ENCODE measurements at places on chromosomes 2 and 18.

GRCh38 chr2:45040786-45041185 lies 31.5 kb upstream of the SIX2 start:
- no peak for DNase-seq

DNA sequence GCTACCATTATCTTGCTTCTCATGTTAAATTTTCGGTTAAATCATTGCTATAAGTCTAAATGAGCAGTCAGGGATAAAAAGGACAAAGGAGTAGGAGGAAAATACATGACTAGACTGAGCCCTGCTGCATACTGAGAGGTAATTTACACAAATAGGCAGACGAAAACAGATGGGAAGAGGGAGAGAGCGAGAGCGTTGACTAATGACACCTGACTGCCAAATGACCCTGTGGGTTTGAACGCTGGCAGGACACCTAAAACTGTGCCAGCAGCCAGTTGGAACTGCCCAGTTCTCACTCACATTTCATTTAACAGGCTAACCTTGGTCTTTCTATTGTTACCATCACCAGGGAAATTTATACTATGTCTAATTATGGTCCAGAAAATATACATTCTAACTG lies 978.2 kb downstream of the CPS1 start:
- DNase-seq, result no peak

GRCh38 chr18:12435867-12436266 lies 28.1 kb downstream of the PRELID3A start:
- no peak for DNase-seq

GRCh38 chr2:217449444-217449843 lies 553.4 kb downstream of the TNS1 start:
- no peak for DNase-seq

DNA sequence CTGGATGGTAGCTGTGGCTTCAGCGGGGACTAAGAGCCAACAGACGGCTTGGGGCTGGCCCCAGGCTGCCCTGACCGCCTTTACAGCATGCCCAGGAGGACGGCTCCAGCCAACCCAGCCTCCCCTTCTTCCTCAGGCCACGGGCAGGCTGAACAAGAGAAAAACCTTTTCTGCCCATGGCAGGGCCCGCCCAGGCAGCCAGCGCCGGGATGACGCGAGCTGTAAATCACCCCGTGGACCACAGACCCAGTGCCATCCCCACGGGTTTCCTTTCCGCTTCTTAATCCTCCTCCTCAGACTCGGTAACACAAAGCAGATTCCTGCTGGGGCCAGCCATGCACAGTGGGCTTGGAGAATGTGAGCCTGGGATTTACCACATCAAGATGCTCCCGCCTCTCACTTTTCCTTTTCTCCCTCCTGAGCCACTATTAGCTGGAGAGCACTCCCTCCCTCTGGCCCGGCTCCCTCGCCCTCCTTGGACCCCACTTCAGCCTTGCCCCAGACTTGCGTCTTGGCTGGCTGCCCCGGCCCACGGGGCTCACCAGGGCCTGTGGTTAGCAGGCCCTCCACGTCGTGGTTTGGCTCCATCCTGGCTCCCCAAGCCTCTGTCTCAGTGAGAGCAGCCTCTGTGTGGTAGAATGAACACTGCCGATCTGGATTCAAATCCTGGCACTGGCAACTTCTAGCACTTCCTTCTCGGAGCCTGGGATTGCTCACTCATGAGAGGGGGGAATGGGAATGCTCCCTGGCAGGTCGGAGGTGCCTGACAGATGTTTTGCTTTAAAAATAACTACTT lies 31.4 kb downstream of the ATOH8 start:
- DNase-seq, result no peak

DNA sequence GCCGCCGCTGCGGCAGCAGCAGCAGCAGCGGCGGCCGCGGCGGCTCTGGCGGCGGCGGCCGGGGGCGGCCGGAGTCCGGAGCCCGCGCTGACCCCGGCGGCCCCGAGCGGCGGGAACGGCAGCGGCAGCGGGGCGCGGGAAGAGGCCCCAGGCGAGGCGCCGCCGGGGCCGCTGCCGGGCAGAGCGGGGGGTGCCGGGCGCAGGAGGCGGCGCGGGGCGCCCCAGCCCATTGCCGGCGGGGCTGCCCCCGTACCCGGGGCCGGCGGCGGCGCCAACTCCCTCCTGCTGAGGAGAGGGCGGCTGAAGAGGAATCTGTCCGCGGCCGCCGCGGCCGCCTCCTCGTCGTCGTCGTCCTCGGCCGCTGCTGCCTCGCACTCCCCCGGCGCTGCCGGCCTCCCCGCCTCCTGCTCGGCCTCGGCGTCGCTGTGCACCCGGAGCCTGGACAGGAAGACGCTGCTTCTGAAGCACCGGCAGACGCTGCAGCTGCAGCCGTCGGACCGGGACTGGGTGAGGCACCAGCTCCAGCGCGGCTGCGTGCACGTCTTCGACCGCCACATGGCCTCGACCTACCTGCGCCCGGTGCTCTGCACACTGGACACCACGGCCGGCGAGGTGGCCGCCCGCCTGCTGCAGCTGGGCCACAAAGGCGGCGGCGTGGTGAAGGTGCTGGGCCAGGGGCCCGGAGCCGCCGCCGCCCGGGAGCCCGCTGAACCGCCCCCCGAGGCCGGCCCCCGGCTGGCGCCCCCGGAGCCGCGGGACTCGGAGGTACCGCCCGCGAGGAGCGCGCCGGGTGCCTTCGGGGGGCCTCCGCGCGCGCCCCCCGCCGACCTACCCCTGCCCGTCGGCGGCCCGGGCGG lies 646 bp downstream of the PHLPP1 start:
- peak; percentile 17 for DNase-seq

GRCh38 chr2:3200420-3200939 lies 177.1 kb downstream of the EIPR1 start:
- DNase-seq, result no peak

- no peak for DNase-seq
These were observed 37.0 kb upstream of the CLASP1 start for GRCh38 chr2:121686218-121686617.

DNA sequence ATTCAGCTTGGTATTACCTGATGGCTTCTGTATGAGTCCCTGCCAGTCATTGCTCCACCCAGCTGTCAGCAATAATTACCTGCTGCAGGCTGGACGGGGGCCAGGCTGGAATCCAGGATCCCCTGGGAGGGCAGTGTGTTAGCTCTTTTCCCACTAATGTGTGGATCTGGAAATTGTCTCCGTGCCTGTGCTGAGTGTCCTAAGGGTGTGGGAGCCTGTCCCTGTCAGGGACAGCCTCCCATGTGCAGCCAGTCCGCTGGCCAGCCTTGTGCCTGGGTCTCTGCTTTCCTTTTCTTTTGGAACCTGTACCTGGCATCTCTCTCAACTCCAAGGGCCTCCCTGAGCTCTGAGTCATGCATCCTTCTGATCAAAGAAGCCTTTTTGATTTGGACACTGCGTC lies 107.2 kb upstream of the SPRED2 start:
- no peak for DNase-seq

GRCh38 chr2:128069769-128070168 lies 21.2 kb upstream of the UGGT1 start:
- no peak for DNase-seq

- no peak for DNase-seq
These were observed 39.2 kb upstream of the RNU4ATAC start for GRCh38 chr2:121491518-121491917.

DNA sequence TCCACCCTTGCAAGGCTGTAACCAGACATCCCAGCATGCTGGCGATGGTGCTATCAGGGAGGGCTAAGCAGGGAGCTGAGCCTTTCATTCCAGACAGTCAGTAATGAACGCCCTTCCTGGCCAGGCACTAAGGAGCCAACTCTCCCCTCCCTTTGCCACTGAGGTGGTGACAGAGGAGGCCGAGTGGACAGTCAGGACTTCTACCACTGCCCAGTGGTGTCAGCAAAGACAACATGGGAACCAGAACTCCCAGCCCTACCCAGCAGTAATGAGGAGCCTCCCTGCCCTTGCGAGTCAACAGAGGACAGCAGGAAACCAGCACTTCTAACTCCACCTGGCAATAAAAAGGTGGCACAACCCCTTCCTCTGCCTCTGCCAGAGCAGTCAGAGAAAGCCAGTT lies 68.6 kb downstream of the ZAP70 start:
- DNase-seq, result no peak

DNA sequence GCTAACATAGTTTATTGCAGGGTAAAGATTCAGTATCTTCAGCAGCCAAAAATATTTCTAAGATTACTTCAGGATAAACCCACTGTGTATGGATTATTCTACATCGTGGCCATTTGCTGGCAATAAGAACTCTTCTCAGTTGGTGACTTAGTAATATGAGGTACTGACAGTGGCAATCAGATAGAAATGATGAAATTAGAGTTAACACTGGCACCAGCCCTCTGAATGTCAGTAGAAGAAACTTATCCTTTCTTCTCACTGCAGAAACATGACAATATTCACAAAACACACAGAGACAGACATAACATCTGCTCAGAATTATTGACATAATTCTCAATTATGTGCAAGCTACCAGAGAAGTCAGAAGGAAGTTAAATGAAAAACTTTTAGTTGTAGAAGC lies 246.3 kb upstream of the COL3A1 start:
- no peak for DNase-seq

DNA sequence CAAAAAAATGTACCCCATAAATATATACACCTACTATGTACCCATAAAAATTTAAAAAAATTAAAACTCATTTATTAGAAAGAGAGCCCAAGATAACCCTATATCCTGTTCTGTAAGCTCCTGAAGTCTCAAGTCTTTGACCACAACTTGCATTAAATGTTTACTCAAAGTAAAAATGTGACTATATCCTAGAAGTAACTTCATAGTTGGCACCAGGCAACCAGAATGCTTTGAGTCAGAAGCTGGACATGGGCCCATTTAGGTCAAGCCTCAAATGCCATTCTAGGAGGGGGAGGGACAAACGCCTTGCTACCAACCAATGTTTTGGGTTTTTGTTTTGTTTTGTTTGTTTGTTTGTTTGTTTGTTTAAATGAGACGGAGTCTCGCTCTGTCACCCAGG lies 9.3 kb upstream of the TBC1D8 start:
- DNase-seq, result no peak

DNA sequence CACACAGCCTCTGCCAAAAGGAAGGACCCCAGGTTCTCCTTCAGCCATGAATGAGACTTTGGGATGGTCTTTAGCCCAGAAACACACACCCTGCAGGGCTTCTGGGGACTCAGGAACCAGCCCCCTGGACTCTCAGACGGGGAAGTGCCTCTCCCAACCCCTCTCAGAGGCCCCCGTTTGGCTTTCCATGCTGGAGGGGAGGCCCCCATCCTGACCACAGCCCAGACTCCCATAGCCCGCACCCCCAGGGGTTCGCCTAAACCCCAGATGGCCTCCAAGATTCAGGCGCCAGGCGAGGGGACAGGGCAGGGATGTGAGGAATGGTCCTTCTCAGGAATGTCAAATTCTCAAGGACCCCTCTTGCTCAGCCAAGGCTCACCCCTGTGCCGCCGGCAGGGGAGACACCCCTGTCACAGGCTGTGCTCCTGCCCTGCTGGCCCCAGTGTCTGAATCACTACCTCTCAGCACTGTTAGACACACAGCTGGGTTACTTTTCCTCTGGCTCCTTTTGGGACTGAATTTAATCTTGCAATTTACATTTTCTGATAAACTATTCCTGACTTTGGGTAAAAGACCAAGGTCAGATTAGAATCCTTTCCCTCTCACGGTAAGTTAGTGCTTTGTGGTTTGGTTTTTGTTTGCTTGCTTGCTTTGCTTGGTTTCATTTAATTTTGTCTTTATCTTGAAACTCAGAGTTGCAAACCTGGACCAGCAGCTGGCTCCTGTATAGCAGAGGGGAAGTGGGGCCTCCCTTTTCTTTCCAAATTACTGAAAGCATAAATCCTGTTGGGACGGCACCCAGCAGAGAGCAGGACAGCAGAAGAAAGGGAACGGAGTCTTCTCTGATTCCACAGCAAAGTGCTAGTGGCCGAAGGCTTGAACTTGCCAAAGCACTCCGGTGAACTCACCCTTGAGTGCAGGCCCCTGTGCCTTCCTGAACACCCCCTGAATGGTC lies 198.9 kb upstream of the RAB6C start:
- DNase-seq, result no peak

- no peak for DNase-seq
These were observed 170.1 kb downstream of the FHOD3 start for GRCh38 chr18:36467614-36468013.
